Ovary (tissue), 10 donors: ENCODE measurements at places on chromosomes 4 and X.

- DNase-seq, result no peak
Observed at GRCh38 chr4:80619070-80619674, 283.6 kb downstream of the CFAP299 start.

- no peak for DNase-seq
Observed at GRCh38 chrX:115702982-115703381, 142.0 kb downstream of the PLS3 start.

DNA sequence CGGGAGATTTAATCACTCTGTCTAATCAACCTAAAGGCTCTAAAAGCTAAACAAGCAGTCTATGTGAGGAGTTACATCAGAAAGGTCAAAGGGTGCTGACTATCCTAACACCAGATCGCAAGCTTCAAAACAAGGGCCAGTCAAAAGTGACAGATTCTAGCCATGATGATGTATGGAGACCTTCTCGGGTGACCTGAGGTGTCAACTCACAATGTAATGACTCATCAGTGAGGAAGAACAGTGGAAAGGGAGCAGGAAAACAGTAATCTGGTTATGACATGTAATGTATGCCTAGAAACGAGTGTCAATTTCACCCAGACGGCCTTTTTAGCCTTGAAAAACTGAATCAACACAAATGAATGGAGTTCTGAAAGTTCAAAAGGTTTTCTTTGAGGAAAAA is 375.3 kb downstream of the IDS start:
- no peak for DNase-seq

DNA sequence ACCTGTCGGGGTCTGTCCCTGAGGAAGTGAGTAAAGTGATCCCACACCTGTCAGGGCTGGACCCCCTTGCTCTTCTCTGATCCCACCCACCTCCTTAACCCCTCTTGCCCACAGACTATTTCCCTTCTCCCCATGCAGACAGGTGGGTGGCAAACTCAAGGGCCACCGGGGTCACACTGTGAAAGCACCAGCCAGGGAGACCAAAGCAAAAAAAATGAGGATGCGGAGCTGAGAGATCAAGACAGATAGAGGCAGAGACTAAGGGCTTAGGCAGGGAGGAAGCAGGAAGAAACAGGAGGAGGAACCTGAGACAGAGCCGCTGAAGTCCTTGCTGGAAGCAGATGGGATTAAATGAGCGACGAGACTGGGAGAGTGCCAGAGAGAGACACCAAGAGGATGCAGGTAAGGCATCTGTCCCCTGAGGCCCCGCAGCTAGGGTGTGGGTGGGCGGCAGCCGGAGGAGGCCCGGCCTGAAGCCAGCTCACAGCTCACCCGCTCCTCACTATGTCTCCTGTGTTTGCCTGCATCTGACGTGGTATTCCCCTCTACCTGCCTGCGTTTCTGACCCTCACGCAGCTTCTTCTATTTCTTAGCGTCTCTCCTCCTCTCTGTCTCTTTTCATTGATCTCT is 7.2 kb downstream of the TIMM17B start:
- no peak for DNase-seq

DNA sequence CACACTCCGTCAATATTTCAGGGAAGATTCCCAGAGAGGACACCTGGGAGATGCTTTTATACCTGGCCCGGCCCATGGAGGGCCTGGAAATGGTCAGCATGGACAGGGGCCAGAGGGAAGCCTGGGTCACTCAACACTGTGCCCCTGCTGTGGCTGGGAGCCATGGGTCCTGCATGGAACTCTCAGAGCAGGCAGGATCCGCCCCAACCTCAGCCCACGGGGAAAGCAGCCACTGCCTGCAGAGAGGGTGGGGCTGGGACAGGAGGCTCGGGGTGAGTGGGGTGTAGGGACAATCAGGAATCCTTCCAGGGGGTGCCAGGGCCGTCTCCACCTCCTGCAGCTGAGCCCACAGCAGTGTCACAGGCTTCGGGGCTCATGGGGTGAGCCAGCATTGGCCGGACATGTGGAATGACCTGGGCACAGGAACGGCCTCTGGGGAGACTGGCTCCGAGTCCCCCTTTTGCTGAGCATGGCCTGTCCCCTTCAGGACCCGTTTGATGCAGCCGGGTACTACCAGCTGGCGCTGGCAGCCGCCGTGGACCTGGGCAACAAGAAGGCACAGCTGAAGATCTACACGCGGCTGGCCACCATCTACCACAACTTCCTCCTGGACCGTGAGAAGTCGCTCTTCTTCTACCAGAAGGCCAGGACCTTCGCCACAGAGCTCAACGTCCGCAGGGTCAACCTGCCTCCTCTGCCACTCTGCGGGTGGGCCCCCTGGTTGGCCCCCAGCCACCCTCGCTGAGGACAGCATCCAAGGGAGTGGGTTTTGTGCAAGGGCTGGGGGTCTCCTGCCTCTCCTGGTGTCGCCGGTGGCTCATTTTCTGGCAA is 29.1 kb upstream of the HTRA3 start:
- no peak for DNase-seq

DNA sequence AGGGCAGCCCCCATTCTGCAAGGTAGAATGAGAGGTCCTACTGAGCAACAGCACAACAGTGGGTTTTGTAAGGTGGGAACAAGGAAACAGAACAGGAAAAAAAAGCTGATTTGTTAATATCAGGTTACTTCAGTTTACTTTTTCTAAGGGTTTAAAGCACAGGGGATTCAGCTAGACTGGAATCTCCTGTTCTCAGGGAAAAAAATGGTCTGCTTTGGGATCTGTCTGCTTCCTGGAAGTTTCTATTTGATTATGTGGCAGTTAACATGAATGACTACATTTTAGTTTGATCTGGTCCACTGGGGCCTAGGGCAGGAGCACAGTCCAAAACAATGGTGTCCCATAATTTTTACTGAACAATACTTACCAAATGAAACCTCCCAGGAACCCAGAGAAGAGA is 104.6 kb downstream of the FBXW7 start:
- DNase-seq, result no peak

DNA sequence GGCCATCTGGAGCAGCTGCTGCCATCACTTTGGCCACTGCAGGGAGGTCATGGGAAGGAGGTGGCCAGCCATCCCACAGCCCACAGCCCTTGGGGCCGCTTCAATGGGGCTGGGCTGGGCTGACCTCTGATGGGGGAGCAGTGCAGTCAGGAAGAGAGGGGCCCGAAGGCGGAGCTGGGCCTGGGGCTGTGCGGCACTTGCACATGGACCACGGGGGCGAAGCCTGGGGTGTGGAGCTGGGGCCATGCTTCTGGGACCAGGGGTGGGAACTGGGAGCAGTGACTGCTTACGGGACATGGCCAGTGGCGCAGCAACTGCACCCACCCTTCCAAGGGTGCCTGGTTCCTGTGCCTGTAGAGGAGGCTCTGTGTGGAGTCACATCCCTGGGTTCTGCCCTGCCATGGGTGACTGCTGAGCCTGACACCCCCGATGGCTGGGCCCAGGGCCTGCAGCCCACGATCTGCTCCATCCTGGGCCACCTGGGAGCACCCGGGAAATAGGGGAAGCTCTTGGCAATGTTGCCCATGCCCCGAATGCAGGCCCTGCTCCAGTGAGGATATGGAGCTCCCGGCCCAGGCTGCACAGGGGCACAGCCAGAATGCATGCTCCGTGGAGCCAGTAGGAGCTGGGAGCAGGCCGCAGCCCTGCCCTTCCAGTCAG is 22.4 kb upstream of the SULT1B1 start:
- no peak for DNase-seq

DNA sequence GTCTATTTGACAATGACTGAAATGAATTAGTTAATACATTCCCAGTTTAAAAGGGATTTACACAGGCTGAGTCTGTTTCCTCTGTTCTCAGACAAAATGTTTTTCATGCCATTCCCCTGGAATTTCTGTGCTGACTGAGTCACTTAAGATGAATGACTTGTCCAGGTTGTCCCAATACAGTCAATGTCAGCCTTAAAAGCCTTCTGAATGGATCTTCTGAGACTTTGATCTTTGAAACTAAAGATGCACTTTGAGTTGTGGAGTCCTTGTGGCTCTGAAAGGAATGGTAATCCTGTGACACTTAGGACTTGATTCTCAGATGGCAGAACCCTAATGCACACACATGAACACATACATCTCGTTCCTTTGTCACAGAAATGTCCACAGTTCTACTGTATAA is 622.2 kb upstream of the GRID2 start:
- DNase-seq, result no peak

GRCh38 chr4:87677731-87678130 is 27.7 kb downstream of the DMP1 start:
- DNase-seq, result peak; percentile 48
